NCI-H1930 (cell line): ENCODE measurements at places on chromosomes 12 and 14.

DNA sequence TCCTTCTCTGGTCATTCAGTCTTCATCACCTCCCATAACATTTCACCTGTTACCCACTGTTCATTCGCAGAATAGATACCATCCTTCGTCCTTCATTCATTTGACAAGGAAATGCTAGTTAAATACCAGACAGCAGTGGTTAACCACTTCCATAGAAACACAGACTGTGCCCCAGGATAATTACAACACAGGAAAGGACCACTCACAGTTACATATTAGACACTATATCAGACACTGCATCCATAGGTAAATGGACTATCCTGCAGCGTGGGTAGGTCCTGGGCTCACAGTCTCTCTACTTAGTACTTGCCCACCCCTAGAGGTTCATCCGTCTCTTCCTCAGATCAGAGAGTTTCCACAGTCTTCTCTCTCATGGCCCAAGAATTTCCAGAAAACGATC is 1044.6 kb downstream of the VRK1 start:
- DNase-seq, result no peak

- no peak for DNase-seq
Measured at GRCh38 chr14:86847140-86847539, 1145.8 kb downstream of the GALC start.

- DNase-seq, result no peak
Measured at GRCh38 chr14:23095196-23096108, at the start of gene C14orf119. Gene C14orf119 (plus strand): TSS chr14:23095505. CDS start chr14:23097659, 2,154 bp downstream.

DNA sequence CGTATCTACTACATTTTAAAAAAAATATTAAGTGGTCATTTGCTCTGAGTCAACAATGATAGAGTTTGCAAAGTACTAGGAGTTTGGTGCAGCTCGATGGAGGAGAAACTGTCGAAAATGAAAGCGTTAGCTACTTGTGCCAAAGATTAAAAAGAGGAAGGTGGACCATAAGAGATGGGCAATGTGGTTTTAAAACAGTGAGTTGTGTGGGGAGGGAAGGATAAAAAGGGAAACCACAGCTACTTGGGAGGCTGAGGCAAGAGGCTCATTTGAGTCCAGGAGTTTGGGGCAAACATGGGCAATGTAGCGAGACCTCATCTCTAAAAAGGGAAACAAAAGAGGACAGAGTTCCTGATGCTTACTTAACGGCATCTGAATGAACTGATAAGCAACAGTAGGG is 18.2 kb upstream of the STRAP start:
- DNase-seq, result no peak

- DNase-seq, result no peak
Measured at GRCh38 chr12:1872001-1872400, 46.5 kb downstream of the CACNA2D4 start.

DNA sequence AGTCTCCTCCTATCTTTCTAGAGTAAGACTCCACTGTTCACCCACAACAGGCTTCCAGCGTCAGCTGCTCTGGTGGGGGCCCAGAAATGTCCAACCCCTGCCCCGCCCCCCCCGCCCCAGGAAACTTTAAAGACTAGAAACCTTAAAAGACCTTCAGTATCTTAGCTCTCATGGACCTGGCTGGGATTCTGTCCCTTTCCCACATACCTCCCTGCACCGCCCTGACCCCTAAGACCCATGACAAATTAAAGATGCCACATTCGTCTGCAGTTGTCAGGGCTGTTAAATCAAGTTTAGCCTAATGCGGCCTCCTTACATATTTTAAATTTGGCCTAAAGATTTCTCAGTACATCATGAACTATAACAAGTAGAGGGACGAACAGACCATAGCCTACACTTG is 10.0 kb upstream of the SERPINA10 start:
- no peak for DNase-seq

- no peak for DNase-seq
Measured at GRCh38 chr12:52644078-52644415, 8.0 kb downstream of the KRT2 start.

DNA sequence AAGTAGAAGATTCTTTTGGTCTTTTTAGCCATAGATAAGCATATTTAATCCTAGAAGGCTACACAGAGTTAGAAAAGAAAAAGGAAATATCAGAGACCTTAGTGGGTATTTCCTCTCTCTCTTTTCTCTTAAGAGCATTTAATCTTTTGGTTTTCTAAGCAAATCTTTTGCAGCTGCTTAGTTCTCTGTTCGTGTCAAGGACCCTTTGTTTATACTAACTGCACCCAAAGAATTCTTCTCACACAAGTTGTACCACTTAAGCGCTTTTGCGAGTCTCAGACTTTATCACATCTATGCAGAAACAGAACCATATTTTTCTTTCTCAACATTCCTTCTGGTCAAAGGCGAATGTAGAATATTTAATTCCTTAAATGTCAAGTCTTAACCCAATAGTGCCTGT is 17.9 kb upstream of the NID2 start:
- no peak for DNase-seq

DNA sequence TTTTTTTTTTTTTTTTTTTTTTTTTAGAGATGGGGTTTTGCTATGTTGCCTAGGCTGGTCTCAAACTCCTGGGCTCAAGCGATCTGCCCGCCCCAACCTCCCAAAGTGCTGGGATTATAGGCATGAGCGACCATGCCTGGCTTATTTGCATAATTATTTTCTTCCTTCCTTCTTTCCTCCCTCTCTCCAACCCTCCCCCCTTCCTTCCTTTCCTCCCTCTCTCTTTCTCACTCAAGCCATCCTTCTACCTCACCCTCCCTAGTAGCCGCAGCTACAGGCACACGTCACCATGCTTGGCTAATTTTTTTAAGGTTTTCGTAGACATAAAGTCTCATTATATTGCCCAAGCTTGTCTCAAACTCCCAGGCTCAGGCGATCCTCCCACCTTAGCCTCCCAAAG is 83.8 kb downstream of the PEBP1 start:
- no peak for DNase-seq

- DNase-seq, result no peak
Measured at GRCh38 chr12:123905319-123905925, 67.2 kb downstream of the CCDC92 start.

GRCh38 chr12:19196959-19197630 is 67.6 kb downstream of the PLEKHA5 start:
- DNase-seq, result no peak

DNA sequence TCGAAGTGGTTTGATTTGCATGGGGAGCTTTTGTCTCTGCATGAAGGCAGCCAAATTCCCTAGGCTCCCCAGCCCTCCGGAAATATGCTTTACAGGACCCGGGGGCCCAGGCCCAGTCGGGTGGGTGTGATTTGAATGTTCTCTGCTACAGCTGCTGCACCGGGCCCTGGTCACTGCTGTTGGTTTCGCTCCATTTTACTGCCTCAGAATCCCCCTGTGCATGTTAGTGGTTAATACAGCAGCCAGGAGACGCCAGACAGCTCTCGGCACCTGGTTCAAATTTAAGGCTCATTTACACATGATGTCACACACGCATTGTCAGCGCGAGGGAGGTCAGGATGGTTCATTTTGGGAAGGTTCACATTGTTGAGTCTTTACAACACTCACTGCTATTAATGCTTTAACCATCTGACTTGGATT is 99.6 kb downstream of the SLC38A6 start:
- no peak for DNase-seq

DNA sequence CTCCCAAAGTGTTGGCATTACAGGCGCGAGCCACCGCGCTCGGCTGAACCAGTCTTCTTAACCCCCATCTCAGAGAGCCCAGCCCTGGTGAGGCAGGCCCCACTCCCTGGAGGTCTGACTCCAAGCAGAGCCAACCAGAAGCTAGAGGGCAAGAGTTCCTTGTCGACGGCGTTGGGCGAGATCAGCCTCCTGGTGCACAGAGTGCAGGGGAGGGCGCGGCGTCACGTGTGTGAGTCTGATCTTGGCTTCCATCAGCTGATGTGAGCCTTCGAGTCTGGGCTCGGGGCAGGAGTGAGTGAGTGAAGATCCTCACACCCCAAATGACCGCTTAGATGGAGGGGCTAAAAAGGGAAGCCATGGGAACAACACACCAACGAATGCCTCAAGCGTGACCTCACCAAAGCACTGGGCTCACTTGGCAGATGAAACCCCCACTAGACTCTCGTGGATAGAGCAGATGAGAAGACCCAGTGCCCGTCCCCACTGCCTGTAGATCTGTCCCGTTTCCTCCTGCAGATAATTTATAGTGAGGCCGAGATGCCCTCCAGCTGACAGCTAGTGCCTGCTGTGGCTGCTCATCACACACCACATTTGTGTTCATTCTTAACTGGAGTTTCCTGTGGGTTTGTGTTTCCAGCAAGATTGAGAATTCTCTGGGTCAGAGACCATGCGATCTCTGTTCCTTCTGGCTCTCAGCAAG is 28.6 kb upstream of the ADGRD1 start:
- no peak for DNase-seq

- DNase-seq, result no peak
Measured at GRCh38 chr12:64824500-64825142, at the start of gene TBC1D30. Gene TBC1D30 (plus strand): TSS chr12:64824647. CDS start chr12:64824880, 233 bp downstream.

DNA sequence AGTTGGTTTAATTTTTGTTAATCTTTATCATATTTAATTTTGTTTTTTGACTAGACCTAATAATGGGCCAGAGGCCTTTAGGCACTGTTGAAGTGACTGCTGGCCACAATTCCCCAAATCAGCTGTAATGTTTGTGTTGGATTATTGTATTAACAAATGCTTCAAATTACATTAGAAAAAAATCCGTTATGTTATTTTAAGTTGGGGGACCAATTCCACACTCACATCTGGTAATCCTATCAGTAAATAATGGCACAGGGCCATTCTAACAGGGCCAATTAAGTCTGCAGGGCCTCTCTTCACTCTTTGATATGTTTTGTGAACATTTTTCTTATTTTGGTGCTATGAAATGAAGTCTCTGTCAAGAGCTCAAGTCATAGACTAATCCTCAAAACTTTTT is 39.6 kb downstream of the CHST11 start:
- no peak for DNase-seq

DNA sequence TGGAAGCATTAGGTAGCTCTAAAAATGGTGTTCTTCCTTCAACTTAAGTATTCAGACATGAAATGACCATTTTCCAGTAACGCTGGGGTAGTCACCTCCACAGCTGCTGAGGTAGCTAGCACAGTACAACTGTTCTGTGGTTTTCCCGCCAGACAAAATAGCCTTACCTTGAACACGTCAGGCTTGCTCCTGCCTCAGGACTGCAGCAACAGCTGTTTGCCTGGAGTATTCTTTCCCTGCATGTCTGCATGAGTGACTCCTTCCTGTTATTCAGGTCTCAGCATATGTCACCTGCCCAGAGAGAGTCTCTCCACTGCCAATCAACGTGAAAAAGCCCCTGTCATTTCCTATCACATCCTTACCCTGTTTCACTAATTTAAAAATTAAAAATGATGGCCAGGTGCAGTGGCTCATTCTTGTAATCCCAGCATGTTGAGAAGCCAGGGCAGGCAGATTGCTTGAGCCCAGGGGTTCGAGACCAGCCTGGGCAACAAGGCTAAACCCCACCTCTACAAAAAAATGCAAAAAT is 37.9 kb downstream of the WDR89 start:
- DNase-seq, result no peak

- no peak for DNase-seq
Measured at GRCh38 chr14:61476105-61476753, 154.8 kb downstream of the PRKCH start.

DNA sequence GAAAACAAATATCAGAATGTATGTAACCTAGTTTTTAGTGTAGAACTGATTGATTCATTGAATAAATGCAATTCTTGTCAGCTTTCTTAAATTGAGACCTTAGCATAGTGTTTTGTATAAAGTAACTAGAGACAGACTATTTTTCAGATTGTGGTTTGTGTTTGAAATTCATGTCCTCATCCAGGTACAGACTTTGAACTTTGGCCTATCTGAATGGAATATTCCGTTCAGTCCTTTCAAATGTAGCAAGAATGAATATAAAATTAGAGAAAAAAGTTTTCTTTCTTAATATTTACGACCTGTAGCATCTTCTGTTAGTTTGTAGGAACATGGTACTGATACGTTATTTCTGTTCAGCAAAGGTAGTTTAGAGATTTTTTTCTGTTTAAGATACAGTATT is 378.4 kb upstream of the RGS6 start:
- no peak for DNase-seq

DNA sequence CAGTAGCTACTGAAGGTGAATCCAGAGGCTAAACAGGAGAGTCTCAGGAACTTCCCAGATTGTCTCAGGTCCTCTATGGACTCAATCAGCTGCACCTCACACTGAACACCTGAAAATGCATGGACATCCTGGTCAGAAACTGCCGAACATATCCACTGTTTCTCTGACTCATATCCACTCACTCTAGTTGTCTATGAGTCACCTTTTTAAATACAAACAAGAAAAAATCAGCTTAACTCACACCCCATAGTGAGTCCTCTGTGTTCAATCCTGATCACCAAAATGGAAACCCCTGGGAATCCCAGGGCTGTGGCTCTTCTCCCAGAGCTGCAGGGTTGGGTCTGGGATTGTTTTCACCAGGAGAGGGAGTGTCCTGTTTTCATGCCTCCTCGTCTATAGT is 556.7 kb downstream of the TMEM121 start:
- no peak for DNase-seq

- DNase-seq, result no peak
Measured at GRCh38 chr14:58628406-58628805, 9.4 kb upstream of the DACT1 start.

GRCh38 chr14:94517641-94518257 is 8.5 kb upstream of the SERPINA12 start:
- DNase-seq, result no peak

DNA sequence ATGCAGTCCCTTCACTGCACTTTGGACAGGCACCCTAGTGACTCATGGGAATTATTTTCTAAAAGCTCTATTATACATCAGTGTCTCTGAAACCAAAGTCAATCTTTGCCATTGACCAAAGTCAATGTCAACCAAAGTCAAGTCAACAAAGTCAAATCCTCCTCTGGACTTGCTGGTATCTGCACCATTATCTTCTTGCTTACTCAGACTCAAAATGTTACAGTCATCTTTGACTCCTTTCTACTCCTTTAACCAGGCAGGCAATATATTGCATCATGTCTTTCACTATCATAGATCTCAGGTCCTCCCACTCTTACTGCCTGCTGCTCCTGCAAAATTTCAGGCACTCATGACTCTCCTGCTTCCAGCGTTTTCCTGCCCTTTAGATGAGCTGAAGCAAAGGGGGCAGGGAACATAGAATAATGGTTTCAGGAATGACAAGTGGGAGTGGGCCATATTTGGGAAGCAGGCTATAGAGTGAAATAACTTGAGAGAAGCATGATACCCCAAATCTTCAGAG is 39.2 kb downstream of the IGF1 start:
- DNase-seq, result no peak
